Hindlimb muscle (tissue), 1 donor: ENCODE measurements at places on chromosomes 3 and 15. TPM values are rescaled to one million over a fixed set of nuclear protein-coding genes. Genes with fewer than 3 reads are reported as not detected.

GRCh38 chr3:13348661-13349396, 71.3 kb downstream of the NUP210 start:
- no peak for DNase-seq

DNA sequence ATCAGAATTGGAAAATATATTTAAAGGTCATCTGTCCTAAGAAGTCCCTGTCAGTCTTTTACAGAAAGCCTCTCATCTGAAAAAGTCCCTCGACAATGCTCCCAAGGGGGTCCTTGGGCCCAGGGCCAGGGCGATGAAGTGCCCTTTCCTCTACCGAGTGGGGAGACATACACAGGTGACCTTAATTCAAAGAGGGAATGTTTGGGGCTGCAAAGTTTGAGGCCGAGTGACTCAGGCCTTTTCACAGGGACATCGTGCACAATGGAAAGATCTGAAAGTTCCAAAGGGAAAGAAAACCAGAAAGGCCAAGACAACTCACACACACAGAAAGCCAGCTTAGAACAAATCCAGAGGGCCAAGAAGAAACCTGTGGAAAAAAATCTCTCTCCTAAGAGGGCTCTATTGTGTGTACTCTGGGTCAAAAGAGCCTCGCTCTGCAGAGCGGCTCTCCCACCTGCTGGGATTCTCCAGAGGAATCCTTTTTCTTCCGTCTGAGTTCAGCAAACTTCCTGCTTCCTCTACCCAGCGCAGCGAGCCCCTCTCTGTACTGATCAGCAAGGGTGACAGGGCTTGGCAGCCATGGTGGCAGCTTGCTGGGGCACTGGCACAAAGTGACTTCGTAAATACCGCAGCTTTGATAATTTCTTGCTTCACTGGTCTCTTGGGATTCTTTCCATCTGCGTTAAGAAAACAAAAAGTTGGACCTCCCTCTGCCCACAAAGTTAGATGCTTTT, 259.1 kb downstream of the OPA1 start:
- DNase-seq, result no peak

- DNase-seq, result no peak
Observed at GRCh38 chr3:141150931-141151330, 80.7 kb upstream of the PXYLP1 start.

- no peak for DNase-seq
Observed at GRCh38 chr3:160226026-160226907, 1.0 kb downstream of the C3orf80 start.

DNA sequence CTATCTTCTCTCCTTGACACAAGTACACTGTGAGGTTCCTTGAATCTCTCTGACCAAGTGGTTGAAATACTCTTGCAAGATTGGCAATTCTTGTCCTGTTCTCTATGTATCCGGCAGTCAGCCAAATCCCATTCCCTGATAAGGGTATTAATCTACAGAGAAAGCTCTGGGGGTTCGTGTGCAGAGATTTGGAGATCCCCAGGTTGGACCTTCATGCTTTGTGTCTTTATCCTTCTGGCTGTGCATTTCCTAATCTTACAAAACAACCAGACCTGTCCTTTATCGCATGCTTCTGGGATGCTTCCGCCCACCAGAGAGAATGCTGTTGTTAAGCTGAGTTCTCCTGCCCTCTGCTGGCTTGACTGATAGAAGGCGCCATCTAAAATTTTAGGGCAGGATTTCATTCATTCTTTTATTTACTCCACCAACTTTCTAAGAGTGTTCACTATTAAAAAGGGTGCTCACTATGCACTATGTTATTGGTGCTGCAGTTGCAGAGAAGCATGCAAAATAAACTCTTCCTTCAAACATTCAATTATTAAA, 8.6 kb upstream of the SST start:
- DNase-seq, result no peak

DNA sequence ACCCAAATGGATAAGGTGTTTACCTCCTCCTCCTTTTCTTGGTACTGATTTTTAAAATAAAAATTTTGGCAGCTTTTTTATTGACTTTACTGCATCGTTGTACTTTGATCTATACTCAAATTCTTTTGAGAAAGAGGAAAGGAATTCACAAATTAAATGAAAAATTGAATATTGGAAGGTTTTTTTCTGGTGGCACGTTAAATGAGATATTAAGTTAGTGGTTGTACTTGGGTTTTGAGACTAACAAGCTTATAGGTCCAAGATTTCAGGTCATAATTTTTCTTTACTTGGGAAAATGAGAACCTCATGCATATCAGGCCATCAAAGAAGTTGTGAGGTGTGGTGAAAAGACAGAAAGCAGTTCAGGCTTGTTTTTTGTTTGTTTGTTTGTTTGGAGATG, 14.1 kb downstream of the RPLP1 start:
- no peak for DNase-seq

GRCh38 chr15:87618203-87618725, 638.3 kb downstream of the NTRK3 start:
- no peak for DNase-seq

- DNase-seq, result no peak
Observed at GRCh38 chr15:65913631-65914199, 44.4 kb downstream of the RAB11A start.

DNA sequence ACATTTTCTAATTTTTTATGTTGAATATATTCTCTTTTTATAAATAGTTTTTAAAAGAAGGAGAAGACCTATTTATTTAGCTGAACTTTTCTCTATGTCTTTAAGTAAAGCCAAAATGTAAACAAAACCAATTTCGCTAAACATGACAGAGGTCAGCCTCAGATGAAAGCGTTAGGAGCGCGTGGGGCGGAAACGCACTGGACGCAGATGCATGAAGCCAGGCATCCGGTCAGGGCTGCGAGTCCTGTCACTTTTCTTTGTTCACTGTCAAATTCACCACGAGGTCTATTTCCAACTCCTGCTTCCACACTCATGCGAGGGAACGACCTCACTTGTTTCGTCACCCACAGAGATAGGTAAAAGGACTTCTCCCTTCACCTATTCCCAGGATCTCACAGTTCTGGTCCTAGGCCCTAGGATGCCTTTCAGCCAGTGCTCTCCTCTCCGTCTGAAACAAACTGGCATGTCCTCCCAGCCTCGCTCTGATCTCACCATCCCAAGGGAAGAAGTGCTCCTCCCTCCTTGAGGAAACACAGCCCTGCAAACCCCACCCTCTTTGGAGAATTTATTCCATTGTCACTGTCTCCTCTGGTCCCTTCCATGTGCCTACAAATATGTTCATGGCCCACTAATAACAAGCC, 57.9 kb downstream of the ITGB5 start:
- no peak for DNase-seq

- DNase-seq, result no peak
Observed at GRCh38 chr15:64462492-64462891, 2.1 kb downstream of the ZNF609 start.

DNA sequence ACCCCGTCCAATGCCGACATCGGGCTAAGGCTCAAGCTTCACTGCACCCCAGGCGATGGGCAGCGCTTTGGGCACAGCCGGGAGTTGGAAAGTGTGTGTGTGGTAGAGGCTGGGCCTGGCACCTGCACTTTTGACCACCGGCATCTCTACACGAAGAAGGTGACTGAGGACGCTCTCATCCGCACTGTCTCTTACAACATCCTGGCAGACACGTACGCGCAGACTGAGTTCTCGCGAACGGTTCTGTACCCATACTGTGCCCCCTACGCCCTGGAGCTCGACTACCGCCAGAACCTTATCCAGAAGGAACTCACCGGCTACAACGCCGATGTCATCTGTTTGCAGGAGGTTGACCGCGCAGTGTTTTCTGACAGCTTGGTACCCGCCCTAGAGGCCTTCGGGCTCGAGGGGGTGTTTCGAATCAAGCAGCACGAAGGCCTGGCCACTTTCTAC, 1.0 kb downstream of the PDE12 start:
- DNase-seq, result peak; percentile 6

GRCh38 chr3:104353951-104354350, 1012.8 kb upstream of the ALCAM start:
- DNase-seq, result no peak

- no peak for DNase-seq
Observed at GRCh38 chr15:35777061-35777460, 231.1 kb upstream of the DPH6 start.

- DNase-seq, result no peak
Observed at GRCh38 chr15:51299187-51300015, 39.0 kb downstream of the CYP19A1 start.

- no peak for DNase-seq
Observed at GRCh38 chr15:66285533-66286280, 7.7 kb upstream of the DIS3L start.

DNA sequence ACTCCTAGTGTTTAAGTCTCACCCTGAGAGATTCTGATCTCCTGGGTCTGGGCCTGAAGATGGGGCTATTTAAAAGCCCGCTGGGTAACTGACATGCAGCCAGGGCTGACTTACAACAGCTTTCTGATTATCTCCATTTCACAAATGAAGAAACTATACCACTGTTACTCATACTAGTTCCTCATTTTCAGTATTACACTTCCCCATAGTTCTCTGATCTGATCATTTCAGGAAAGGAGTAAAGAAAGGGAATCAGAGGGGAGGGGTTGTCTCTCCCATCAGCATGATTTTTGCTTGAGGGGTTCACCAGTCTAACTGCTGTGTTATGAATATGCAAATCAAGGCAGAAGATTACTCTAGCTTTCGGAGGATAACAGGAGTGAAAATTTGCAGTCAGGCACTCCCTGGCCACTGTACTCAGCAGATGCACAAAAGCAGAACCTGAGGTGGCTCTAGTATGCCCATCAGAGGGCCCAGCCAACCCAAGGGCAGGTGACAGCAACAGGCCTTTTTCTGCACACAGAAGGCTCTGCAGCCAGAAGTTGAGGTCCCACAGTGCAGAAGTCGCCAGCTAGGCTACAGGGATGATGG, 59.4 kb downstream of the DAPK2 start:
- DNase-seq, result no peak

DNA sequence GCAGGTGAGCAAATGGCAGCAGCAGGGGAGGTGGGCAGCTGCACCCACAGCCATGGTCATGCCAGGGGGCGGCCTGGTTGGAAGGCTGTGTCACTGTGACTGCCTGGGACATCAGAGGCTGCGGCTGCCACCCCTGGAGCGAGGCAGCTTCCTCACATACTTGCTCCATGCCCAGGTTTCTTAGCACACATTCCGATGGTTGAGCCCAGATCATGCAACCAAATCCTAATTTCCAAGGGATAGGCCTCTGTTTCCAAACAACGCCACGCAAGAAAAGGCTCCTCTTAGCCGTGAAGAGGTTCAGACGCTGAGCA, 11.6 kb upstream of the NRROS start:
- no peak for DNase-seq

DNA sequence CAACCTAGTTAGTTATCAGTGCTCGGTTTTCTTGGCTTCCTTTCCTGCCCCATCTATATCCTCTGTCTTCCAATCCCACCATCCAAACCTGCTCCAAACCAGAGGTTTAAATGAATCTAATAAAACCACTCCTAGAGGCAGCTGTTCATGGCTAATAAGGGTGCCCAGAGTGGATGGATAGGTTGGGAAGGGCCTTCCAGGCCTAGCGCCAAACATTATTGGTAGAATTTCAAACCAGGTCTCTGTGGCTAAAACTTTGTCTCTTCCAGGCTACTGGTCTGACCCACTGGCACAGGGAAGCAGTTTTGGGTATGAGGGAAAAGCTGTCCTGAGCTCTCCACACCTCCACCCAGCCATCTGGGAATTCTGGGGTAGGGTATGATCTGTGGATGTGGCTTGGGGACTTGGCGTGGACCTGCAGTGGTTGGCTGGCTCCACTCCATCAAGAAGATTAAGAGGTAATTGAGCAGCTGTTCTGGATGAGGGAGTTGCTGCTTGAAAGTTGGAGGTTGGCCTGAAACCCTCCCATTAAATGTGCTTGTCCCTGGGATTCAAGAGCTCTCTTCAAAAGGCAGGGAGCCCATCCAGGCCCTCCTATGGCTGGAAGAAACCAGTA, 29.3 kb upstream of the INSYN1 start:
- peak; percentile 68 for DNase-seq

- DNase-seq, result no peak
Observed at GRCh38 chr3:187974871-187975271, 179.1 kb upstream of the LPP start.

DNA sequence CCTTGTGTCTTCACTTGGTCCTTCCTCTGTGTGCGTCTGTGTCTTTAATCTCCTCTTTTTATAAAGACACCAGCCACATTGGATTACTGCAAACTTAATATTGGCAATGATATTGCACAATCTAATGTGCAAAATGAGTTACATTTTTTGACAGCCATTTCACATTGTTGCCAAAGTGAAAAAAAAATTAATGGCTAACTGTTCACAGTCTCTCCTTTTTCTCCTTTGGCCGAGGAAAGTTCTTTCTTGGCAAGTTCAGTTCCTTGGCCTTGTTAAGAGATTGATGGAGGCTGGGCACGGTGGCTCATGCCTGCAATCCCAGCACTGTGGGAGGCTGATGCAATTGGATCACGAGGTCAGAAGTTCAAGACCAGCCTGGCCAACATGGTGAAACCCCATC, 62.2 kb upstream of the ZNF280D start:
- DNase-seq, result no peak

DNA sequence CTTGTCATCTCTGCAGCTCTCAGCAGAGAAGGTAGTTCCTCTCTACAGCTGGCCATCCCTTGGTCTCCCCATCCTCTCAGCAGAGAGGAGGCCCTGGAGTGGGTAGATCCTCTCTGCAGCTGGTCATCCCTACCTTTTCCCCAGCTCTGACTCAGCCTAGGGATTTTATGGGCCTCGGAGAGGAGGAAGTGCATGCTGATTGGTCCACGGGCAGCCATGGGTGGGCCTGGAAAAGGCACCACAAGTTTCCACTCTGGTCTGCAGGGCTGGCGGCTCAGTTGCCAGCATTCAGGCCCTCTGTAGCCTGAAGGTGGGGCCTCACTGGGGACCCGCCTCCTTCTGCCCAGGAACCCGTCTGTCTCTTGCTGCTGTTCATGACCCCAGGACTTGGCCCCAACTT, 36.9 kb downstream of the NR1D2 start:
- DNase-seq, result no peak

GRCh38 chr15:56821721-56822425, 88.6 kb upstream of the ZNF280D start:
- no peak for DNase-seq

DNA sequence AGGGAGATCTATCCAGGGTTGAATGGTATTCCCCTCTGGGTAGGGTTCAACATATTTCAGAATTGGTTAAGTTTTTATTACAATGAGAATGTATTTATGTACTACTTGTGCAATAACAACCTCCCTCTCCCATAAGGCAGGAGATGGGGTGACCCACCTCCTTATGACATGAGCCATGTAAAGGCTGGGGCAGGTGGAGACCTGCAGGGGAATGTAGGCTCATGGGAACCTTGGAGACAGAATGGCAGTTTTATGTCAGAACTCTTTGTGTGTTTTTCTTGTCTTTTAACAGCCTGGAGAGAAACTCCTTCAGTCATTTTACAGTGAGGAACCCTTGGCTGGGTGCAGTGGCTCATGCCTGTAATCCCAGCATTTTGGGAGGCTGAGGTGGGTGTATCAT, 24.6 kb upstream of the INSYN1 start:
- DNase-seq, result no peak

- DNase-seq, result no peak
Observed at GRCh38 chr3:27127879-27128278, 241.3 kb downstream of the NEK10 start.

CHMP2B gene
- 23.0 TPM for polyA plus RNA-seq

GDPGP1 gene
- 3.4 TPM for polyA plus RNA-seq

ADAMTS17 gene
- polyA plus RNA-seq, result 4.4 TPM

CCR1 gene
- 3.1 TPM for polyA plus RNA-seq

EXOG gene
- 17.4 TPM for polyA plus RNA-seq

LRRC31 gene
- polyA plus RNA-seq, result not detected

SLC15A2 gene
- polyA plus RNA-seq, result 61.8 TPM

TMEM44 gene
- polyA plus RNA-seq, result 25.8 TPM

ZPLD1 gene
- not detected for polyA plus RNA-seq

BOC gene
- 55.3 TPM for polyA plus RNA-seq
